Breast epithelium (tissue), 4 donors: ENCODE measurements at places on chromosomes 1 and 21.

- peak; percentile 56 for DNase-seq
- H3K4me3 ChIP-seq = no peak overlapping the region
- no peaks in the 10 kb centered on the region for H3K36me3 ChIP-seq
- no peaks in the 10 kb centered on the region for H3K4me1 ChIP-seq
- no peaks in the 10 kb centered on the region for H3K27me3 ChIP-seq
Measured at GRCh38 chr1:24964811-24965570, 34.9 kb upstream of the RUNX3 start.

- DNase-seq = no peak
- H3K27me3 ChIP-seq = no peaks in the 10 kb centered on the region
- H3K27ac ChIP-seq = peak overlapping the region; percentile 89
- peaks cover 12% of the 10 kb centered on the region for H3K4me1 ChIP-seq
- H3K4me3 ChIP-seq = no peak overlapping the region
- no peaks in the 10 kb centered on the region for H3K36me3 ChIP-seq
Measured at GRCh38 chr1:171127099-171127498, 36.4 kb downstream of the FMO3 start.

GRCh38 chr21:39518847-39519210 lies 67.1 kb downstream of the SH3BGR start:
- no peak overlapping the region for H3K4me3 ChIP-seq
- no peak for DNase-seq
- H3K4me1 ChIP-seq = no peaks in the 10 kb centered on the region

- no peak overlapping the region for H3K4me3 ChIP-seq
- H3K36me3 ChIP-seq = no peaks in the 10 kb centered on the region
- H3K4me1 ChIP-seq = no peaks in the 10 kb centered on the region
- no peaks in the 10 kb centered on the region for H3K27me3 ChIP-seq
- no peak overlapping the region for H3K27ac ChIP-seq
Measured at GRCh38 chr1:188715566-188715965, 1762.1 kb downstream of the BRINP3 start.

GRCh38 chr1:154629675-154630073 lies 21.7 kb upstream of the ADAR start:
- no peak overlapping the region for H3K4me3 ChIP-seq
- peaks cover 4% of the 10 kb centered on the region for H3K4me1 ChIP-seq
- no peaks in the 10 kb centered on the region for H3K36me3 ChIP-seq
- H3K27me3 ChIP-seq = no peaks in the 10 kb centered on the region
- H3K27ac ChIP-seq = no peak overlapping the region

- H3K36me3 ChIP-seq = no peaks in the 10 kb centered on the region
- peaks cover 50% of the 10 kb centered on the region for H3K27me3 ChIP-seq
- H3K4me1 ChIP-seq = peaks cover 5% of the 10 kb centered on the region
- H3K27ac ChIP-seq = no peak overlapping the region
- no peak overlapping the region for H3K4me3 ChIP-seq
Measured at GRCh38 chr1:11482198-11482597, 3.2 kb downstream of the DISP3 start.

GRCh38 chr1:30684881-30685795 lies 38.2 kb downstream of the MATN1 start:
- H3K36me3 ChIP-seq = no peaks in the 10 kb centered on the region
- DNase-seq = peak; percentile 80
- peak overlapping the region; percentile 53 for H3K4me3 ChIP-seq
- no peaks in the 10 kb centered on the region for H3K27me3 ChIP-seq

DNA sequence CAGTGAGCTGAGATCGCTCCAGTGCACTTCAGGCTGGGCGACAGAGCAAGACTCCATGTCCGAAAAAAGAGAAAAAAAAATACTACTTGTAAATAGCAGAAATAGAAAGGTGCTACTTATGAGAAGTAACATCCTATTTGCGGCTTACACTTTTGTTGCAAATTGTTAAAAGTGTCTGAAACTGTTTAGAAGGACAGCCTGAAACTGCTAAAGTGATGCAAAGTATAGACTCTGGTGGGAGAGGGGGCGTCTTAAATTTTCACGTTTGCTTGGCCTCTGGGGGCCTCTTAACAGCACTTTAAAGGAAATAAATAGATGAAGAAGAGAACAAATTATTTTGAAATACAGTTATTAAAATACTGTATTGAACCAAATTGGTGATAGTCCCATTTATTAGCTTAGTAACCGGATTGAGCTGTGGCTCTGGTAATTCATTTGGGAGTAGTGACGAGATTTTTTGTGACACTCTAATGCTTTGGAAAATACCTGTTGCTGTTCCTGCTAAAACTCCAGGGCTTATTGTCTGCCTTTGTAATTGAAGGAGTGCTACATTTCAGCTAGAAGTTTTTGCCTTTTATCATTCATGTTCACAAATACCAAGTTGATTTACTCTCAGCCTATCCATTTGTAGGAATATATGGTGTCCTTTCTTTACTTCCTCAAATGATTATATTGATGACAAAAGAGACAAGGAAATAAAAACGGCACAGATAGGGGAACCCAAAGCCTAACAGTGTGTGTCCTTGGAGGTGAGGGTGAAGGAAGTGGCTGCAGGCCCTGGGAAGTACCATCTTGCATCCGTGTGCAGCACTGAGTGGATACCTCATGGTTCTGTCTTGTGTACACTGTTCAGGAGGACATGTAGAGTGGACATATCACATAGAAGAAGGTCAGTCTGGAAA lies 6.2 kb downstream of the PKNOX1 start:
- H3K4me1 ChIP-seq = peaks cover 6% of the 10 kb centered on the region
- DNase-seq = no peak
- H3K27ac ChIP-seq = no peak overlapping the region
- no peaks in the 10 kb centered on the region for H3K36me3 ChIP-seq

GRCh38 chr21:34037009-34037795 lies 36.2 kb upstream of the MRPS6 start:
- H3K27me3 ChIP-seq = no peaks in the 10 kb centered on the region
- no peaks in the 10 kb centered on the region for H3K4me1 ChIP-seq
- H3K4me3 ChIP-seq = no peak overlapping the region
- no peak overlapping the region for H3K27ac ChIP-seq

- no peak for DNase-seq
- H3K4me3 ChIP-seq = no peak overlapping the region
- H3K4me1 ChIP-seq = no peaks in the 10 kb centered on the region
- no peaks in the 10 kb centered on the region for H3K27me3 ChIP-seq
Measured at GRCh38 chr1:38394303-38394702, 347.7 kb upstream of the POU3F1 start.

GRCh38 chr1:234722904-234723720 lies 113.1 kb upstream of the IRF2BP2 start:
- H3K36me3 ChIP-seq = no peaks in the 10 kb centered on the region
- peaks cover 50% of the 10 kb centered on the region for H3K4me1 ChIP-seq
- H3K27me3 ChIP-seq = no peaks in the 10 kb centered on the region
- H3K4me3 ChIP-seq = peak overlapping the region; percentile 10

GRCh38 chr1:29496701-29497100 lies 260.4 kb downstream of the PTPRU start:
- DNase-seq = no peak
- H3K4me1 ChIP-seq = no peaks in the 10 kb centered on the region
- no peaks in the 10 kb centered on the region for H3K27me3 ChIP-seq
- H3K36me3 ChIP-seq = no peaks in the 10 kb centered on the region
- no peak overlapping the region for H3K4me3 ChIP-seq

DNA sequence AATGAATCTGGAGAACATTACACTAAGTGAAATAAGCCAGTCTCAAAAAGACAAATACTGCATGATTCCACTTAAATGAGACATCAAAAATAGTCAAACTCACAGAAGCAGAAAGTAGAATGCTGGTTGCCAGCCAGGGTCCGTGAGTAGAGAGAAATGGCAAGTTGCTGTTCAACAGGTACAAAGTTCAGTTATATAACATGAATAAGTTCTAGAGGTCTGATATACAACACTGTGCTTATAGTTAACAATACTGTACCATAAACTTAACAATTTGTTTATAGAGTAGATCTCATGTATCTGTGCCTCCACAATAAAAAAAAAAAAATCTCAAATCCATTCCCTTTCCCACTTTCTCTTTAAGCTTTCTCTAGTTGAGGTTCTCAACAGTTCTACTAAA lies 83.5 kb downstream of the DENND1B start:
- no peak overlapping the region for H3K27ac ChIP-seq
- no peak overlapping the region for H3K4me3 ChIP-seq
- no peaks in the 10 kb centered on the region for H3K36me3 ChIP-seq
- no peaks in the 10 kb centered on the region for H3K27me3 ChIP-seq
- no peak for DNase-seq
- no peaks in the 10 kb centered on the region for H3K4me1 ChIP-seq

DNA sequence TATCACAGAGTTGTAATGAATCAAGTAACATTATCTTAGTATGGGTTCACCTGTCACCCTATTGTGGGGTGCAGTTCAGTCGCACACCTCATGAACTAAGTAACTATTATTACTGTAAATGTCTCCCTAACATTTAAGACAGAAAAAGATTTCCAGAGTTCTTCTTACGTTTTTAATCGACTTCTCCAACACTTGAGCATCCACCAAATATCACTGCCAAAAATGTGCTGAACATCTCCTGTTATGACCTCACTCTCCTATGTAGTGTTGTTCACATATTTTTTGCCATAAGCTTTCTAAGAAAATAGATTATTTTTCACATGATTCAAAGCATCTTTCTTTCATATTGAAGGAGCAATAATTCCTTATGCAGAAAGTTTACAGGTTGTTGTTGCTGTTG lies 1.3 kb downstream of the TTLL7 start:
- no peaks in the 10 kb centered on the region for H3K27me3 ChIP-seq
- no peak overlapping the region for H3K4me3 ChIP-seq
- H3K36me3 ChIP-seq = no peaks in the 10 kb centered on the region
- H3K4me1 ChIP-seq = no peaks in the 10 kb centered on the region

GRCh38 chr1:151939779-151940178 lies 30.5 kb upstream of the THEM4 start:
- H3K27ac ChIP-seq = no peak overlapping the region
- H3K4me1 ChIP-seq = no peaks in the 10 kb centered on the region
- no peaks in the 10 kb centered on the region for H3K27me3 ChIP-seq
- no peak overlapping the region for H3K4me3 ChIP-seq
- DNase-seq = no peak
- no peaks in the 10 kb centered on the region for H3K36me3 ChIP-seq

DNA sequence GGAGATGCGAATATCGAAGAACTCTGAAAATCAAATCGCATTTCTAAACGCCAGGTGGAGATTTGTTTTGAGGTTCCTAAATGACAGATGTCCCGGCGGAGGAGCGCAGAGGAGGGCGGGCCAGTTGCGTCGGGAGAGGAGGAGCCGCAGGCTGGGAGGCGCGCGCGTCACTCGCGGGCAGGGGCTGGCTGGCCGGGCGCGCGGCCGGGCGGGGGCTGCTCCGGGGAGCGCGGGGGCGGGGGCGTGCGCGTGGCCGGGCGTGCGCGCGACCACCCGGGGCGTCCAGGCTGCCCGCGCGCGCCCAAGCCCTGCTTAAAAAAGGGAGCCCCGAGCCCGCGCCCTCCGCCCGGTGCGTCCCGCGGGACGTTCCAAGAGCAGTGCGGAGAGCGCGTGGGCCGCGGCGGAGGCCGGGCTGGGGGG lies 47.3 kb downstream of the H3-3A start:
- no peaks in the 10 kb centered on the region for H3K27me3 ChIP-seq
- H3K4me3 ChIP-seq = peak overlapping the region; percentile 67
- H3K4me1 ChIP-seq = no peaks in the 10 kb centered on the region

DNA sequence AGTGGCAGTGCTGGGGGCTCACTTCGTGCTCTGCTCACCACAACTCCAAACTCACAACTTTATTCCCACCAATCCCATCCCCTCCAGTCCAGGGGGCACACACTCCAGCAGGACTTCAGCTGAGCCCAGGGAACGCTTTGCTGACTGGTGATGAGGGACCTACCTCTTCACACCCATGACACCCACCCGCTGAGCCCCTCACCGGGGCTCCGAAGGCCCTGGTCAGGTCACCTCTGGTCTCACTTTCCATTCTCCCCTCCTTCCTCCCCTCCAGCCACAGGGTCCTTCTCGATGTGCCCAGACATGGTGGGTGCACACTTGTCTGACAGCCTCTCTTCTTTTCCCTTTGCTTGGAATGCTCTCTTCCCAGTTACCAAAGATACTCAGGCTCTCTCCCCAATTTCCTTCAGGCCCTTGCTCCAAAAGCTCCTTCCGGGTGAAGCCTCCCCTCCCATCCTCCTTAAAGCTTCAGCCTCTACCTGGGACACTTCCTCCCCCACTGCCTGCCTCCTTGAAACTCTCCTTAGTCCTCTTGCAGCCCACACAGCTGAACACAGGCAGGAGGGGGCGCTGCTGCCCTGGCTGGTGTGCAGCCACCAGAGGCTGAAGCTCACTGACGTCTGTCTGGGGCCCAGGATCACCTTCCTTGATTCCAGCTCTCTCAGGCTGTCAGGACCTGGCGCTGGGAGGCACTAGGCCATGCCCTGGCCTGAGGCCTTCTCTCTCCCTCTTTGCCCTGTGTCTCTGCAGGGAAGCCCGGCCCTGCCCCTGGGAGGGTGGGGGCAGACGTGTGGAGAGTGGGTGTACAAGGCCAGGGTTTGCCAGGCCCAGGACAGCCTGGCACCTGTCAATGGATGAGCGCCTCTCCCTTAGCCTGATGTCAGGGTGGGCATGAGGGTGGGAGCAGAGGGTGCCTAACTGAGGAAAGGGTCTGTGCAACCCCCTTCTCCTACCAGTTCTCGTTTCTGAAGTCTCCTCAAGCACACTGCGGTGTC lies 1.6 kb downstream of the KCNE1 start:
- peak; percentile 62 for DNase-seq
- no peaks in the 10 kb centered on the region for H3K4me1 ChIP-seq
- no peak overlapping the region for H3K4me3 ChIP-seq
- H3K27ac ChIP-seq = no peak overlapping the region
- H3K36me3 ChIP-seq = no peaks in the 10 kb centered on the region
